Activated T-cell treated with anti-CD3 and anti-CD28 coated beads, Interleukin-2, amount 50 U/mL, for 72 hours (primary cell): ENCODE measurements at places on chromosomes 11 and 22. TPM values are rescaled to one million over a fixed set of nuclear protein-coding genes. Genes with fewer than 3 reads are reported as not detected.

GRCh38 chr22:49524362-49524761 is 303.3 kb downstream of the BRD1 start:
- no peak for DNase-seq
- H3K27me3 ChIP-seq: no peaks in the 10 kb centered on the region
- no peak overlapping the region for H3K4me3 ChIP-seq
- no peaks in the 10 kb centered on the region for H3K36me3 ChIP-seq
- peaks cover 4% of the 10 kb centered on the region for H3K4me1 ChIP-seq

TIMM10B gene
- total RNA-seq: 35.1 TPM

APOA4 gene
- total RNA-seq: not detected

- peaks cover 40% of the 10 kb centered on the region for H3K4me1 ChIP-seq
- H3K4me3 ChIP-seq: peak overlapping the region; percentile 88
- no peak overlapping the region for H3K27ac ChIP-seq
- peaks cover 57% of the 10 kb centered on the region for H3K27me3 ChIP-seq
- peaks cover 2% of the 10 kb centered on the region for H3K36me3 ChIP-seq
Measured at GRCh38 chr11:6319704-6320410, 444 bp downstream of the CAVIN3 start.

MTMR2 gene
- 40.1 TPM for total RNA-seq

DNA sequence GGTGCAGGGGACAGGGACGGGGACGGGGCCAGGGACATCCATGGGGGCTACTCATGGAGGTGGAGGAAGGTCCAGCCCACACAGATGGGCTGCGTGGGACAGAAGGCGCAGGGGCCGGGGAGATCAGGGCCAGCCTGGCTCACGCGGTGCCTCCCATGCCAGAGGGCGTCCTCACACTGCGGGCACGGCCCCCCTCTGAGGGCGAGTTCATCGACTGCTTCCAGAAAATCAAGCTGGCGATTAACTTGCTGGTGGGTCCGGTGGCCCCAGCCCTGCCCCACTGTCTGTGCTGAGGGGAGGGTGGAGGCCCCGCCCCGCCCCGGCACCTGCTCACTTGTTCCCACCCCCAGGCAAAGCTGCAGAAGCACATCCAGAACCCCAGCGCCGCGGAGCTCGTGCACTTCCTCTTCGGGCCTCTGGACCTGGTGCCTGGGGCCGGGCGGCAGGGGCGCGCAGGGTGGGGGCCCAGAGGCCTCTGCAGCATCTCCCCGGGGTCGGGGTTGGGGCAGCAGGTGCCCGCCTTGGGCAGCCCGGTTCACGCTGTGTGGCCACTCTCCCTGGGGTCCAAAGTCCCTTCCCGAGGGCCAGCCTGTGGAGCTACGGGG is 15.8 kb downstream of the EPS8L2 start:
- H3K36me3 ChIP-seq: peaks cover 2% of the 10 kb centered on the region
- DNase-seq: peak; percentile 55
- H3K4me1 ChIP-seq: peaks cover 16% of the 10 kb centered on the region
- H3K27me3 ChIP-seq: peaks cover 25% of the 10 kb centered on the region
- H3K27ac ChIP-seq: no peak overlapping the region
